ENCODE measurements at places on chromosomes 16 and 17. TPM values are rescaled to one million over a fixed set of nuclear protein-coding genes. Genes with fewer than 3 reads are reported as not detected.

DNA sequence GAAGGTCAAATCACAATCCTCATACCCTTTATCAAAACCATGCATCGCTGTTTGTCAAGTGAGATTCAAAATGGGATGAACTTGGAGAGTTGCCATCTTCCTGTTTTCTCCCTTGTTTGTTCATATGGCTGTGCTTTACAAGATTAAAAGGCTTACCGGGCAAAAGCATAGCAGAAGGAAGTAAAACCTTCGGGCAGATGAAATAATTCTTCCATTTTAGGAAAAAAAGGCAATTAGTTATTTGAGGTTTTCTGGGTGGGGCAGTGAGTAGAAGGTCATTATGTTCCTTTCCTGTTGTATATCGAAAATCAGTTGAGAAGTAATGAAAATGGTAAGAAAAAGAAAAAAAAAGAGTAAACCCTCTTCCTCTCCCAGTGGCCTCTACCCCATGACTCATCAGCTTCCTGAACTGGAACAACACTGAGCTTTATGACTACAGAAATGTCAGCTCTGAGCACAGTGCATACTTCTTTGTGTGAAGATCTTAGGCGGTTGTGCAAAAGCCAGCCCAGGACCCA, 369.2 kb downstream of the CDH13 start:
- no peak overlapping the region for H3K4me3 ChIP-seq
- DNase-seq = peak; percentile 46
- no peaks in the 10 kb centered on the region for H3K4me1 ChIP-seq
- H3K27ac ChIP-seq = peak overlapping the region; percentile 66
- no peaks in the 10 kb centered on the region for H3K27me3 ChIP-seq

- DNase-seq = no peak
- H3K36me3 ChIP-seq = no peaks in the 10 kb centered on the region
- H3K27ac ChIP-seq = no peak overlapping the region
- no peaks in the 10 kb centered on the region for H3K27me3 ChIP-seq
- H3K4me3 ChIP-seq = no peak overlapping the region
These were observed 234.8 kb downstream of the GSG1L start for GRCh38 chr16:27828671-27829070.

Gene PRR29
- total RNA-seq = not detected

Gene EPN3
- total RNA-seq = 41.1 TPM

GRCh38 chr16:69293401-69293800, 17.7 kb upstream of the VPS4A start:
- H3K4me1 ChIP-seq = no peaks in the 10 kb centered on the region
- H3K27ac ChIP-seq = no peak overlapping the region
- H3K36me3 ChIP-seq = no peaks in the 10 kb centered on the region

Gene DOC2A
- 1.0 TPM for total RNA-seq

DNA sequence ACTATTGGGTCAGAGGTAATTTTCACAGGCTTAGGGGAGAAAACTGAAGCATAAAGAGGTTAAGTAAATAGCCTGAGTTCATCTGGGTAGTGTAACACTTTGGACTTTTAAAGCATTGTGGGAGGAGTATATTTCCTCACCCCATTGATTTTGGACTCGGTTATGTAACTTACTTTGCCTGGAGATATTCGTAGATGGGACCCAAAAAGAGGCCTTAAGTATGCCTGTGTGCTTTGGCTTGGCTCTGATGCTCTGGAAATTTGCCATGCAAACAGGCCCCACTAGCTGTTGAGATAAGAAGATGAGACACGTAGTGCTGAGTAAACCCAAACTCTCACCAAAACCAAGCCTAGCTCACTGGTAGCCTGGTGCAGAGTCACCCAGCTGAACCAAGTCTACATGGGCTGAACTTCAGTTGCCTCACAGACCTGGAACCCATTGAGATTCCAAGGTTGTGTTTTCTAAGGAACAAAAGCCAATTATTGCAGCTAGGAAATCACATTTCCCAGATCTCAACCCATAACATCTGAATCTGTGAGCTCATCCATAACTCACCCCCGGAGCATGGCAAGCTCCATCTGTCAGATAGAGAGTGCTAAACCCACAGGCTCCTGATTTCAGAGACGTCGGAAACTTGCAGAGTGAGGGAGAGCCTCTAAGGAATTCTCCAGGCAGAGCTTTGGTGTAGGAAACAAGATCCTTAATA, 536.0 kb upstream of the C16orf82 start:
- H3K27me3 ChIP-seq = no peaks in the 10 kb centered on the region
- H3K27ac ChIP-seq = no peak overlapping the region
- H3K4me3 ChIP-seq = no peak overlapping the region
- DNase-seq = no peak

Gene FAM171A2
- total RNA-seq = 12.9 TPM

GRCh38 chr16:79165506-79165905, 435.0 kb downstream of the MAF start:
- peak overlapping the region; percentile 50 for H3K27ac ChIP-seq
- H3K4me1 ChIP-seq = no peaks in the 10 kb centered on the region
- DNase-seq = no peak
- H3K4me3 ChIP-seq = no peak overlapping the region
- no peaks in the 10 kb centered on the region for H3K36me3 ChIP-seq

- H3K4me3 ChIP-seq = no peak overlapping the region
- DNase-seq = no peak
- H3K27ac ChIP-seq = peak overlapping the region; percentile 78
These were observed 23.4 kb downstream of the WWOX start for GRCh38 chr16:78122774-78123315.

Gene KRTAP1-5
- not detected for total RNA-seq

DNA sequence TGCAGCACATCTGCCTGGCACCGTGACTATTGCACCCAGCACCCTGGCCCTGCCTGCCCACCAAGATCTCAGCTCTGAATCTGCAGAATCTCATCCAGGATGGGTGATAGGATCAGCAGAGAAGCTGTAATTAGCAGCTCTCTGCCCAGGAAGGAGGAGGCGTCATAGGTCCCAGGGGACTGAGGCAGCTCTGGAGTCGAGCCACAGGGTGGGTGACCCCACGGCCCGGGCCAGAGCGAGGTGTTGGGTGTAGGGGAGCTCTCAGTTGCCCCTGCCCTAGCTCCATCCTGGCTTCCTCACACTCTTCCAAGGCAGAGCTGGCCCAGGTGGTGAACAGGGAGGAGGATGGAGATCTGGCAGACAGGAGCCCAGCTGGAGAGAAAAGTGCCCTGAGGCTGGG, 18.2 kb upstream of the FAM83G start:
- H3K36me3 ChIP-seq = no peaks in the 10 kb centered on the region
- H3K4me3 ChIP-seq = no peak overlapping the region
- DNase-seq = no peak
- no peaks in the 10 kb centered on the region for H3K4me1 ChIP-seq
- no peaks in the 10 kb centered on the region for H3K27me3 ChIP-seq

- DNase-seq = peak; percentile 33
- H3K4me3 ChIP-seq = no peak overlapping the region
- H3K27me3 ChIP-seq = no peaks in the 10 kb centered on the region
- H3K4me1 ChIP-seq = no peaks in the 10 kb centered on the region
- H3K27ac ChIP-seq = peak overlapping the region; percentile 61
- H3K36me3 ChIP-seq = no peaks in the 10 kb centered on the region
These were observed 33.2 kb downstream of the CYTH1 start for GRCh38 chr17:78748730-78749317.
